Hematopoietic multipotent progenitor cell (in vitro differentiated cells): ENCODE measurements at places on chromosomes 6 and 20.

DNA sequence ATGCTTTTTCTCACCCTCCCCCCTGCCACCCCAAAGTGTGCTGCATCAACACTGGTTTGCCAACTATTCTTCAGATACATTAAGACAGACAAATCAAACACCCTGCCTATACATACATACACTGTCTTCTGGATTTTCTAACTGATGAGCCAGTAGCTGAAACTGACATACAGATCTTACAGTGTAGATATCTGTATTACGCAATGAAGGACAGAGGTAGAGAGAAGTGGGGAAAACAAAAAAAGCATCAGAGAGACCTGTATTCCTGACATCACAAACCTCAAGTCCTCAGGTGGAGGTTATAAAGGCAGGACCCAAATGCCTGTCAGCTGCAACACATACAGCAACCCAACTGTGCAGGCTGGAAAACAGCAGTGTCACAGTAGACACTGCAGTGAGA, 535.4 kb downstream of the HACE1 start:
- DNase-seq: no peak

DNA sequence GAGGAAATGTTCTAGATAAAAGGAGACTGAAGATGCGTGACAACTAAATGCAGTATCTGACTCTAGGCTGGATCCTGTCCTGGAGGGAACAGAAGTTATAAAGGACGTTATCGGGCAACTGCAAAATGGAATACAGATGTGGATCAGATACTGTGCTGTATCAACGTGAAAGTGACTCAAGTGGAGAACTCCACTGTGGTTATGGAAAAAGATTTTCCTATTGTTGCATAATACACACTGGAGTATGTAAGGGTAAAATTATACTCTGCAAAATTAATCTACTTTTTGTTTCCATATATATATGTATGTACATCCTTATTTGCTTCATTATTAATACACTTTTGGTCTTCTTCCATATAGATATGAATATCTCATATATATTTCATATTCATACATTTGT, 654.0 kb downstream of the QKI start:
- DNase-seq: no peak

DNA sequence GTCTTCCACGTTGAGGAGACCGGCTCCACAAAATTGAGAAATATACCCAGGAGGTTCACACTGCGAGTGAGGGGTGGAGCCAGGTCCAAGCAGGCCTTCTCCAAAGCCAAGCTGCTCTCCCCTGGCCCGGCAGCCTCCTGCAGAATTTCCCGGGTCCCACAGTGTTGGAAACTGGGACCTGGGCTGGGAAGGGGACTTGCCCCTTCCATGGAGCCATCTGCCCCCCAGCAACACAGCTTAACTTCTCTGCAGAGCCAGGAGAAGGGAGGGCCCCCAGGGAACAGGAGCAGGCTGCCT, 35.4 kb downstream of the MDFI start:
- no peak for DNase-seq

- DNase-seq: no peak
These were observed 14.0 kb downstream of the KIAA1755 start for GRCh38 chr20:38246357-38247165.

GRCh38 chr20:5999783-6000182, 49.3 kb downstream of the MCM8 start:
- DNase-seq: no peak

DNA sequence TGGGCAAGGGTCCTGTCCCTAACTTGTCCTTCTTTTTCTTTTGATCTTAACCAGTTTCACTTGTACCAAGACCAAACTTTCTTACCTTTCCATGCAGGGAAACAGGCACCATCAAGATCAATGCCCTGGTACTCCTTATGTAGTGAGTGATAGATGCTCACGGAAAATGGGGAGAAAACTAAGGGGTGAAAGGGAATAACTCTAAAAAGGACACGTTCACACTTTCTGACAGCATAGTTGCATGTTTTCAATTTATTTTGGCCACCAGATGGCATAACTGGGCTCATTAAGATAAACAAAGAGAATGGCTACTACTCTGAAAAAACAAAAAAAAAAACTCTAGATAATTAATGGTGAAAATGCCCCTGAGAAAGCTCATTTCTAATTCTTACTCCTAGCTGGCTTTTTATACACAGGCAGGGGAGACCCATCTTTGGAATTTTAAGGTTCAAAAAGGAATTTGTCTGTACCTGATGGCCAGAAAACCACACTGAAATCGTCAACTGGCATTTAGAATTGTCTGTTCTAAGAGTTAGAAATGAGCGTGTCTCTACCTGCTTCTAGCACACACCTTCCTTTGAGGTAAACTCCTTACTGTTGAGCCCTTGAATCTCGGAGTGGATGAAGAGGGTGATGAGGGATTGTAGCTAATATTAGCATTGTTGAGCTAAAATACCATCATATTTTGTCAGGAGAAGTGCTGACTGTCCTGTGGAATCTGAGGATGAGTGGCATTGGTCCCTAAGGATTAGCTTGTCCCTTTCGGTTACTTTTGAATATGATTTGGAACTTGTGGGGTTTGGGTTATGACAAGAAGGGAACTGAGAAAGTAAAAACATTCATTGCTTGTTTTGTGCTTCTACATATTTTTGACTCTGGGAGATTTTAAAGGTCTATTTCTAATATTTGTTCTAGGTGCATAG, 62.2 kb upstream of the DDR1 start:
- DNase-seq: peak; percentile 44

GRCh38 chr20:33408716-33409654, 7.7 kb upstream of the CDK5RAP1 start:
- peak; percentile 8 for DNase-seq

DNA sequence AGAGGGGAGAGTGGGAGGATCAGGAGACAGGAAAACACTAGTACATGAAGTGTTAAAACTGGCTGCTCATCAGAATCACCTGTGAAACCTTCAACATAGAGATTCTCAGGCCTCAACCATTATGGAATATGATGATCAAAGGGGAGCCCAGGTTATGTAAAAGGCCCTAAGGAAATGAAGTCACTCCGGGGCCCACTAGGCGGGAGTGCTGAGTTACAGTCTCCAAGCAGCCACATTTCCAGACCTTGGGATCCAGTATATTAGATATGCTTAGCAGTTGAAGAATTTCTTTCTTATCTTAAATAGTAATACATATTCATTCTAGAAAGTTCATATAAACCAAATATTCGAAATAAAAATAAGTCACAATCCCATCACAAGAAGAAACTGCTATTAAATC, 476.3 kb downstream of the PRKN start:
- no peak for DNase-seq

DNA sequence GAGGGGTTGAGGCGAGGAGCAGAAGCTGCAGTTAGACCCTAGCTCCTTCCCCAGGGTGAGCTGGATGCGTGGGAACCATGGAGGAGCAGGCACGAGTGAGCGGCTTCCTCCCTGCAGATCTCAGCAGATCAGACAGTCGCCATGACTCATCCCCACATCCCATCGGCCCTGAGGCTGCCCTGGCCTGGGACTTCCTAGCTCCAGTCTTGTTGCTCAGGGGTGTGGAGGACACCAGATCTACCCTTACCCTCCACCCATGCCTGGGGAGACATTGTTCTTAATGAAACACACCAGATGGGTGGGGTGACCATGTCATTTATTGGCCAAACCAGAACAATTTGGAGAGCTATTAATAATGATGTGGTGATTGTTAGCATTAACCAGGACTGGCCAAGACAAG, 36.3 kb upstream of the TGM2 start:
- DNase-seq: no peak

- DNase-seq: no peak
These were observed 6.8 kb downstream of the SASH1 start for GRCh38 chr6:148349466-148349865.

- no peak for DNase-seq
These were observed 163.7 kb downstream of the RALGAPA2 start for GRCh38 chr20:20548527-20549266.

DNA sequence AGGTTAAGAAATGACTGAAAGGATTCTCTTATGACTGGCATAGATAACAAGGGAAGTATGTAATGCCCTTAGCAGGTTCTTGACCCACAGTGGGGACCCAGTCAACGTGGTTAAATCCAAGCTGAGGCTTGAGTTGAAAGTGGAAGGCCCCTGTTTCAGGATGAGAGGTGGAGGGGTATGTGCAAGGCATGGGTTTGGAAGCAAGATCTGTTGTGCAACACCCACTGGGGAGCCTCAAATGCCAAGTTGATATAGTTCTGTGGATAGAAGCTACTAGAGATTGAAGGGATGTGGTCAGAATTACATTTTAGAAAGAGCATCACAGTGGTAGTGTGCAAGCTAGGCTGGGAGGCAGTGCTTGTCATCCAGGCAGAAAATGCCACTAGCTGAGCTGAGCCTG, 5.1 kb downstream of the PABPC1L start:
- no peak for DNase-seq

- no peak for DNase-seq
These were observed 258.6 kb upstream of the SPTLC3 start for GRCh38 chr20:12750221-12750620.

GRCh38 chr6:36547646-36548400, 544 bp upstream of the STK38 start:
- no peak for DNase-seq

- DNase-seq: no peak
These were observed 25.8 kb upstream of the ARMC2 start for GRCh38 chr6:108822401-108822800.

DNA sequence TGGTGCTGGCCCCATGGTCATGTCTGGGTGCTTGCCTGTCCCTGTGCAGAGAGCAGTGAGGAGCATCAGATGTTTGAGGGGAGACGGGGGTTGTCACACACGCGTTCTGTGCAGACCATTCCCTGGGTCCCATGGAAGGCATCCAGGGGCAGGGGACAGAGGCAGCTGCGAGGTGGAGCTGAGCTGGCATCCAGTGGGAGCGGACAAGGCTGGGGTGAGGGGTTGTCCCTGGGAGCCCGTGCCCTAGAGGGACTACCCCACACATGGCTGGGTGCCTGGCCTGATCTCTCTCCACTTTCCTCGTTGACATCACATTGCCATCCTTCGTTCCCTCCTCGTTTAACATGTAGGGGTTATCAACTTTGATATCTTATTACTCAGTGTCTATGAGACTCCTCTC, 331.3 kb downstream of the CDH4 start:
- no peak for DNase-seq

DNA sequence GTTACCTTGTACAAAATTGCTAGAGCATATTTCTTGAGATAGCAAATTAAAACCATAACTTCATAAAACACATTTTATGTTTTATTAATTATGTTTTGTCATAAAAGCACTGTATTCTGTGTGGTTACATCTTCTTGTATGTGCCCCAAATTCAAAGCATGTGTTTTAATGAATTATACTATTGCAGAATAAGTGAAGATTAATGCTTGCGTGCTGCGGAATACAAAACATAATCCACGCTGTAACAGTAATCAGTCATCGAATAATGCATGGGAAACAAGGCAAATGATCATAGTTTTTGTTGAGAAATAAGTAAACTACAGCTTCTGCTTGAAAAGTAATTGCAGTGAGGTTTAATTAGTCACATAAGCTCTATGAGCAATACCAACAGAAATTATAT, 459.2 kb upstream of the SOX4 start:
- DNase-seq: no peak

- DNase-seq: peak; percentile 53
These were observed 6.2 kb downstream of the C20orf204 start for GRCh38 chr20:64042054-64042781.

DNA sequence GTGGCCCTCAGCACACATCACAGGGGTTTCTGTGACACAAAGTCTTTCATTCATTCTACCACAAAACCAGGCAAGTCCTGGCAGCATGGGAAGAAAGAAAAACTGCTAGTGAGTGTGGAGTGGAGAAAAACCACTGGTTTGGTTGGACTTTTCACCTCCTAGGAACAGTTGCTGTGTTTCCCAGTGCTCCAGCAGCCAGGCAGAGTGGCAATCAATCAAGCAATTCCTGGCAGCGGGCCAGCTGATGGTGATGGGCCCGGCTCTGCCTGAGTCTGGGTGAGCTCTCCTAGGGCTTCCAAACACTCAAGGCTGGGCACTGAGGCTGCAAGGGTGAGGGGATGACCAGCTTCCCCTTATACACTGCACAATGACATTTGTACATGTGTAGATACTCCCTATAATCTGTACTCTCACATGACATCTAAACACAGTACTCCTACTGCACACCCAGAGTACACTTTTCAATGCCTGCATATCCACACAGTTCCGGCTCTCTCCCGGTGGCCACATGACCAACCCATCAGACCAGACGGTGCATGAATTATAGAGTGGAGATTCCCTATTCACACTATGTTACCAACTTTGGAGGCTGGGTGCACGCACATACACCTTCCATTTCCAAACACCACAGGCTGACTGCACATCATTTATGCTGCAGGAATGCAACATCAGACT, 156.6 kb downstream of the UNC5CL start:
- no peak for DNase-seq

GRCh38 chr6:157213426-157213825, 109.9 kb downstream of the TMEM242 start:
- DNase-seq: no peak

DNA sequence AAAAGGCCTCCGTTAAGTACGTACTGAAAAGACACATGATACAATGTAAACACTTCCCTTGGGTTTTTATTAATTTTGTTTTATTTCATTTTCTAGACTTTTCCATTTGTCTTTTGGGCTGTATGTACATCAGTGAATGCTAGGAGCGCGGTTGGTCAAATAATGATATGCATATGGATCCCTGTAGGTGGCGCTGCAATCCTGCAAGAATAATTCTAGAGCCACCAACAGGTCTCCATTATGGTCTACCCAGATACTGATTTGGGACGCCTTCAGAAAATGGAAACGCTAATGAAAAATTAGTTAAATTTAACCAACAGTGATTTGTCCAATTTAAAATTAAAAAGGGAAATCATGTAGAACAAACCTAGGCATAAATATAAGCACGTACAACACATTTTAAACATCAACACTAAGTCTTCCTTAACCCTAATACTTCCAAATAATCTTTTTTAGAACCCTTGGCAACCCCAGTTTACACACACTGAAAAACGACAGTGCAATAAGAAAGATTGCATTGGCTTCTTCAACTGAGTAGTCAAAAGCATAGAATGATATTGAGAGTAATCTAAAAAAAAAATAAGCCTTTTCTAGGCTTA, 433.5 kb downstream of the RFPL4B start:
- DNase-seq: peak; percentile 89

DNA sequence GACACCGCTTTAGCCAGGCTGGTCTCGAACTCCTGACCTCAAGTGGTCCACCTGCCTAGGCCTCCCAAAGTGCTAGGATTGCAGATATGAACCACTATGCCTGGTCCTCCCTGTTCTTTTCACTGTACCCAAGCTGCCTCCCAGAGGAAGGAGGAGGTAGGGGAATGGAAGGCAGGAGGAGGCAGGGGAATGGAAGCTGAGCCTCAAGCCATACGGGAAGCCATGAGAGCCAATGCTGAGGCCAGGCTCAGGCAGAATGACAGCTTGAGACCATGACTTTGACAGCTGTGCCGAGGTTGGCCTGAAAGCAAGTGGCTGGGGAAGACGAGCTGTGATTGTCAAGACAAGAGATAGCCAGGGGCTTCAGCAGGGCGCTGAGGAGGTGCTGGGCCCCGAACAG, 13.6 kb upstream of the ZNF335 start:
- no peak for DNase-seq

DNA sequence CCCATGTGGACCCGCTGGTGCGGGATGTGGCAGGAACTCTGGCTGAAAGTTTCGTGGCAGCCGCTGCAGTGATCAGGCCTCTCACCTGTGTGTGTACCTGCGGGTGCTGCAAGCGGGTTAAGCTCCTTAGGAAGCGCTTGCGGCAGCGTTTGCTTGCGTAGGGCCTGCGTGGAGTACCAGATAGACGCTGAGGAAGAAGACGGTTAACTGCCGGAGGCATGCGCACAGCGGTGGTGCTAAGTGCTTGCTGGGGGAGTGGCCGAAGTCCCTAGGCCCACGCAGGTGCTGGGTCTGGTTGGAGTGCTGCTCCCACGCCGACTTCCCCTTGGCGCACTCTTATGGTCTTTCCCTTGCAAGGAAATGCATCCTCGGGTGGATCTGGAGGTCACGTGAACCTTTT, 23.0 kb downstream of the ZSCAN31 start:
- no peak for DNase-seq
